ENCODE measurements at places on chromosomes 16 and 17.

- peak; percentile 98 for DNase-seq
Observed at GRCh38 chr17:80826955-80827645, 164.5 kb upstream of the CHMP6 start.

- peak; percentile 92 for DNase-seq
Observed at GRCh38 chr17:40290629-40291280, 3.1 kb downstream of the CDC6 start.

- DNase-seq, result no peak
Observed at GRCh38 chr17:32388613-32389459, 38.9 kb downstream of the ZNF207 start.

DNA sequence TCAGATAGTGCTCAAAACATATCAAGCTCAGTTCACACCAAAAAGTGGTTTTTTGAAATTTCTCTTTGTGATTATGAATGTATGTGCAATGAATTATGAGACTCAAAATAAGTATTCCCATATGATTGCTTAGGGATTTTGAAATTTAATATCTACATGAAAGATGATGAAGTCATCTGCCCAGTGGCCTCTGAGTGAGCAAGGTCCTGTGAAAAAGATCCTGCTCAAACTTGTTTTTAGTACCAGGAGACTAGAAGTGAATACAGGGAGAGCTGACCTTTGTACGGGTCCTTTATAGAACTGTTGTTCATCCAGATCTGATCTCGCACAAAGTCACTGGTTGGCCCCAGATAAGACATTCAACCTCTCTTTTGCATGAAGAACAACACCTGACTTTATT, 151.9 kb upstream of the MAF start:
- no peak for DNase-seq

DNA sequence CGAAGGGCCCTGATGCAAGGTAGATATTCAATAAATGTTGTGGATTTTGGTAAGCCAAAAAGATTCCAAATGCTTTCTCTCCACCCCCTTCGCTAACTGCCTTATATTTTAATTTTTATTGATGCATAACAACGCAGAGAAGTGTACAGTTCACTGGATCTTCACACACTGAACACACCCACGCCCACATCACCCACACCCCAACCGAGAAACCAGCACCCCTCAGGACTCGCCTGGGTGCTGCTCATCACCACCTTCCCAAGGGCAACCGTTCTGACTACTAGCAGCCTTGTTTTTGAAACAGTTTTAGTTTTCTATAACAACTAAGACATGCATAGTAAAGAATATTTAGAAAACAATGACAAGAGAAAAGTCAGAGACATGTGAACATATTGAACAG, 9.1 kb upstream of the PLCG2 start:
- no peak for DNase-seq

DNA sequence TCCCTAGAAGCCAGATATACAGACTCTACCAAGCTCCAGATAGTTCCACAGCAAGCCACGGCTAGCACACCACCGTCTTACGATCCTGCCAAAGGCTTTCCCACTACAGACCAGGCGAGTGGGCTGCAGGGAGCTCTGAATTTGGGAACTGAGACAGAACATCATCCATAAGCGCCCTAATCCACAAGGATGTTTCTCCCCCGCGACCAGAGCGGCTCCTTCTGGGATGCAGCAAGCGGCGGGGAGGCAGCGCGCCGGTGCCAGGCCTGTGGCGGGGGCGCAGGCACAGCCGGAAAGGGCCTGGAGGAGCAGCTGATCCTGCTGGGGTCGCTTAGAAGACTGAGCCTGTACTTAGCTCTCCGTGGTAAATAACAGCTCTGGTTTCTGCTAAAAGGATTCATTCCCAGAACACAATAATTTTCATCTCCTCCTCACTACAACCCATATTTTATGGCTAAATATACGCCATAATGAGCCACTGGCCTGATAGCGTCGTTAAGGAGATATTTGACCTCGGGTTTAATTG, 16.2 kb upstream of the FOXF1 start:
- DNase-seq, result no peak

All from cardiac fibroblast (primary cell).